ENCODE measurements at places on chromosomes 2 and 18.

DNA sequence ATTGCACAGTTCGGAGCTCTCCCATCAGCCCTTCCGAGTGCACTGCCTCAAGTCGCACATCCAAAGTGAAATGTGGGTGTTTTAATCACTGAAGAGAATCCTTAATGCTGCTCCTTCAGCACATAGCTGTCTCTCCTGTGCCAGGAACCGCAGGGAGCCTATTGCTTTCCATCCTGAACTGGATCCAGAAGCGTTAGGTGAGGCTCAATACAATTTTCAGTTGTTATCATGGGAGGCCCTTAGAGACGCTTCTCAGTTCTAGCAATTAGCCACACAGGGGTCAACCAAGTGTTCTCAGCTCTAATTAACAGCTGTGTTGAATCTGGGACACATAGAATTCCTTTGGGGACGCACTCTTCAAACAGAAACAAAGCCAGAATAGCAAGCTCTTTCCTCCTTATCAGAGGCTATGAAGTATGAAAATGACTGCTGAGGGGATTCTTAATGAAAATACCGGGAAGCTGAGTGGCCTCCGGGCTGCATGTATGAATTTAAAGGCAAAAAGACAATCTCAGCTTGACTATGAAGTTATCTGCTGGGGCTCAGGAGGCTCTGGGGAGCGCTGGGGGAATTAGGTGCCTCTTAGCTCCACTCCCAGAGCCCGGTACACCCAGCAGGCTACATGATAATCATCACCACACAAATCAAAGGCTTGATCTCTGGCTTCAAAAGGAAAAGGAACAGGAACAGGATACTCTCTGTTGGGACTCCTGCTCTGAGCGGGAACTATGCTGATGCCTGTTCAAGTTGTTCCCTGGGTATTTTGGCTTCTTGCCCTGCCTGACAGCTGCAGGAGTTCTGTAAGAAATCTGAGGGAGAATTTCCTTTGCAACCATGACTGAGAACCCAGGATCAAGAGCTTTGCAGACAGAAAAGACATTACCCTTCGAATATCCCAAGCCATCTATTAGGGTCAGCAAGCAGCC lies 55.4 kb upstream of the NCOA1 start:
- DNase-seq = no peak

GRCh38 chr2:12948231-12948960 lies 231.7 kb downstream of the TRIB2 start:
- DNase-seq = no peak

DNA sequence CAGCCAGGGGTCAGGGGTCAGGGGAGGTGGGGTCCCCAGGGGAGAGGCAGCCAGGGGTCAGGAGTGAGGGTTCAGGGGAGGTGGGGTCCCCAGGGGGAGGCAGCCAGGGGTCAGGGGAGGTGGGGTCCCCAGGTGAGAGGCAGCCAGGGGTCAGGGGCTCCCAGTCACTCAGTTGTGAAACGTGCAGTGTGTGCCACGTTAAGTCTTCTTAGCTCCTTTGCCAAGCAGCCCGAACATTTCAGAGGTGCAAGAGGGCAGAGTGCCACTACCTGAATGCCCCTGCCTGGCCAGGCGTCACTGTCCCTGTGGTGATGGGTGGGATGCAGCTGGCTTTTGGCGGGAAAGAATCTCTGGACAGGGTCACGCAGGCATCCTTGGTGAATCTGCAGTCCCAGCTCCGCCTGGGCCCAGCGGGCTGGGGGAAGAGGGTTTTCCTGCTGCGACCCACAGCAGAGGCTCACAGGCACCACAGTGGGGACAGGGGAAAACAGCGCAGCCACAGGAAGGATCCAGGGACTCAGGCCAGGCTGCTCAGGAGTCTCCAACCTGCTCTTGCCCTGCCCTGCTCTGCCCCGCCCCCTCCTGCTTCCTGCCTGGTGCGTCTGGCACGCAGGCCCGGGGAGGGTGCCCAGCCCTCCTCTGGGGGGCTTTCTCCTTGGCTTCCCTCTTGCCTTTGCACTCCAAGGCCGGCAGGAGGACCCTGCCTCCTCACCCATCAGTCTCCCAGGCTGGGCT lies 188.3 kb downstream of the TWIST2 start:
- DNase-seq = no peak

DNA sequence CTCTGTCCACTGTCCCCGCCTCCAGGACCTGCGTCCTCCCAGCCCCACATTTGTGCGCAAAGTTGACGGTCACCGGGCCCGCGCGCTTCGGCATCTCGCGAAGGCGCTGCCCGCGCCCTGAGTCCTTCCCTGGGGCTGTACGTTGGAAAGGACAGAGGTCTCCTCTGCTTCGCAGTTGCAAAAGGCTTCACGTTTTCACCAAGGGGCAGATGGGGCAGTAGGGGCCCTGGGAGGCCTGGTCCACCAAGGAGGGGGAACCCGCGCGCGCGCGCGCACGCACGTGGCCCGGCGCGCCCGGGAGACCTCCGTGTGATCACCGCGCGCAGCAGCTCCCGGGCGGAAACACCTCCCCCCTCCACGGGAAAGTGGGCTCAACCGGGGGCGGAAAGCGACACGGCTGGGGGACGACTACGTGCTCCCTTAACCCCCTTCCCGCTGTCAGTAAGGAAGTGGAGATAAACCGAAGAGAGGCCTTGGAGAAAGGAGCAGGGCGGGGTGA lies 21.9 kb downstream of the TEX44 start:
- DNase-seq = no peak

- DNase-seq = no peak
Measured at GRCh38 chr2:6213056-6213780, 521.0 kb downstream of the SOX11 start.

Measured in activated gamma-delta T cell treated with anti-CD3 and anti-CD28 coated beads, Interleukin-2, amount 50 U/mL, for 16 hours (primary cell).